T-cell (primary cell): ENCODE measurements at places on chromosomes 16 and 17.

DNA sequence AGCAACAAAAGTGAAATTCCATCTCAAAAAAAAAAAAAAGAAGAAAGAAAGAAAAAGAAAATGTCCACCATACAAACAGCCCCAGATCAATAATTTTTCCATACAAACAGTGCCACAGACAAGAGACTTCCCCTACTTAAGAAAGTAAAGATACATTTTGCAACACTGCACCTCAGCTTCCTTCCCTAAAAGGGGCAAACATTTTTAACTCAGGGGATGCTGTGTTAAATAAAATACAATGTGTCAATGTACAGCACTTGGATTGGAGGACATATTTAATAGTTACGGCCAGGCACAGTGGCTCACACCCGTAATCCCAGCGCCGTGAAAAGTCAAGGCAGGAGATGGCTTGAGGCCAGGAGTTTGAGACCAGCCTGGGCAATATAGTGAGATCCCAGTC lies 22.3 kb downstream of the MYH11 start:
- no peaks in the 10 kb centered on the region for H3K36me3 ChIP-seq
- DNase-seq: no peak
- H3K4me1 ChIP-seq: no peaks in the 10 kb centered on the region
- H3K4me3 ChIP-seq: no peak overlapping the region

GRCh38 chr16:69031877-69032301 lies 73.6 kb upstream of the HAS3 start:
- H3K4me3 ChIP-seq: no peak overlapping the region
- DNase-seq: no peak
- H3K4me1 ChIP-seq: no peaks in the 10 kb centered on the region
- H3K27me3 ChIP-seq: no peaks in the 10 kb centered on the region
- H3K36me3 ChIP-seq: peaks cover 4% of the 10 kb centered on the region

- no peak overlapping the region for H3K27ac ChIP-seq
- H3K36me3 ChIP-seq: no peaks in the 10 kb centered on the region
- H3K27me3 ChIP-seq: peaks cover 3% of the 10 kb centered on the region
- H3K4me1 ChIP-seq: no peaks in the 10 kb centered on the region
- no peak overlapping the region for H3K4me3 ChIP-seq
Measured at GRCh38 chr17:507441-507840, 154.8 kb upstream of the RPH3AL start.

DNA sequence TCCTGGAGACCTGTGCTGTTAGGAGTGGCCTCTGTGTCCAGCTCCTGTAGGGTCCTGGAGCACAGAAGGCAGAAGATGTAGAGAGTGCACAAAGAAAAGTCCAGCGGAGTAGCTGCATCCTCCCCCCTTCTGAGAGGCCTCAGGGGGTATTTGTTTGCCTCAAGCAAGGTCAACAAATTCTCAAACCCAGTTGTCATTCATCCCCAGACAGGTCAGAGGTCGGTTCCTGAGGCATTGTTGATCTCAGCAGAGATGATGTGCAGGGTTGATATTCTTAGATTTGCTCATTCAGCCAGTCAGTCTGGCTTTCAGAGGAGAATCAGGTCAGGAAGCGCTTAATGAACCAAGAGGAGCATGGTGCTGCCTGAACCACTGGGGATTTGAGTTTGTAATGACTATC lies 8.3 kb upstream of the RBFOX1 start:
- no peaks in the 10 kb centered on the region for H3K36me3 ChIP-seq
- H3K27me3 ChIP-seq: no peaks in the 10 kb centered on the region
- no peak overlapping the region for H3K4me3 ChIP-seq
- H3K4me1 ChIP-seq: no peaks in the 10 kb centered on the region
- no peak for DNase-seq
- no peak overlapping the region for H3K27ac ChIP-seq

DNA sequence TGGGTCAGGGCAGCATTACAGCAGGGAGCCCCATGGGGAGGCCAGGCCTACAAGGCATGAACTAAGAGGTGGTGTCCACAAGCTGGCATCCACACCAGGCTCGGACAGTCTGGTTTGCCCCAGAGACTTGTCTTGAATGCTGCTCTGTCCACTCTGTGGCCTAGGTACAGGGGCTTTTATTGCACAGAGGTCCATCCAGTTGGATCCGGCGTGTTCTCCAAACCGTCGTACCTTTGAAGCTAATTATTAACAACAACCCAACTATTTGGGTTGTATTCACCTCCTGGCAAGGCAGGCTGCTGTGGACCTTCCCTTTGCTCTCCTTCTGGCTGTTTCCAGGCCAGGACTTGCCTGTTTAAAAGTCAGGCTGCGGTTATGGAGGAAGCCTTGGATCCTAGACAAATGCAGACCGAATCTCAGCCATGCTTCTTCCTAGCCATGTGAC lies 123.4 kb downstream of the CLEC16A start:
- no peaks in the 10 kb centered on the region for H3K27me3 ChIP-seq
- H3K4me1 ChIP-seq: no peaks in the 10 kb centered on the region
- no peak overlapping the region for H3K27ac ChIP-seq
- H3K4me3 ChIP-seq: no peak overlapping the region

DNA sequence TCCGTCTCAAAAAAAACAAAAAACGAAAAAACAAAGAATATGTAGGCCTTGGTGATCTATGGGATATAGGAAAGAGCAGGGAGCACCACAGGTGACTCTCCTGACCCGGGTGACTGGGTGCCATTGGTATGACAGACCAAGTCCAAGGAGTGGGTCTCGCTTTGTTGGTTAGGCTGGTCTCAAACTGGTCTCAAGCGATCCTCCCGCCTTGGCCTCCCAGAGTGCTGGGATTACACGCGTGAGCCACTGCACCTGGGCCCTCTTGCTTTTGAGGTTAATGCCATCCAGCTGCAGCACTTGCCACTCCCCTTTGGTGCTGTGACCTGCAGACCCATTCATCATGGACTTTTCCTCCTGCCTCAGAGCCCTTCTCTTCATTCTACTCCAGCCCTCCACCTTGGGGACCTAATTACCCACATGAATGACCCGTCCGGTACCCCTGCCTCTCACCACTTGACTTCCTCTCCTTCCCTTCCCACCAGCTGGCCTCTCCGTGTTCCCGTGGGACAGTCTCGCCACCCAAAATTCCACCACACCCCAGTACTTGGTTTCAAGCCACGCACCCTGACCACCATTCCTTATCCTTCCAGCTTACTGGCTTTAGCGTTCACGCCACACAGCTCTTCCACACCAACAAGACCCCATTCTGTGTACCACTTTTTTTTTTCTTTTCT lies 3.2 kb upstream of the UBE2G1 start:
- peaks cover 14% of the 10 kb centered on the region for H3K4me1 ChIP-seq
- H3K4me3 ChIP-seq: no peak overlapping the region
- H3K36me3 ChIP-seq: no peaks in the 10 kb centered on the region
- no peak for DNase-seq
- H3K27me3 ChIP-seq: no peaks in the 10 kb centered on the region

DNA sequence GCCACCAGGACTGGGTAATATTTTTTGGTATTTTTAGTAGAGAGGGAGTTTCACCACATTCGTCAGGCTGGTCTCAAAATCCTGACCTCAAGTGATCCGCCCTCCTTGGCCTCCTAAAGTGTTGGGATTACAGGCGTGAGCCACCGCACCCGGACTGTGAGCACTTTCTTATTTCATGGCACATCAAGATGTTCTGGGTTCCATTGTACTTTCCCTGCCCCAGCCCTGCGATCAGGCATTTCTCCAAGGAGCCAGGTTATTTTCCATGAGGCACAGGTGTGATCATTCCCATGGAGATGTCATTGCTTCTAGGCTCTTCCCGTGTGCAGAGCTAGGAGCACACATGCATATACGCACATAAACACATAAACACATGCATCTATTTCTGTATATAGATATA lies 2.6 kb upstream of the ANKRD40CL start:
- no peaks in the 10 kb centered on the region for H3K36me3 ChIP-seq
- no peak for DNase-seq
- no peaks in the 10 kb centered on the region for H3K27me3 ChIP-seq

DNA sequence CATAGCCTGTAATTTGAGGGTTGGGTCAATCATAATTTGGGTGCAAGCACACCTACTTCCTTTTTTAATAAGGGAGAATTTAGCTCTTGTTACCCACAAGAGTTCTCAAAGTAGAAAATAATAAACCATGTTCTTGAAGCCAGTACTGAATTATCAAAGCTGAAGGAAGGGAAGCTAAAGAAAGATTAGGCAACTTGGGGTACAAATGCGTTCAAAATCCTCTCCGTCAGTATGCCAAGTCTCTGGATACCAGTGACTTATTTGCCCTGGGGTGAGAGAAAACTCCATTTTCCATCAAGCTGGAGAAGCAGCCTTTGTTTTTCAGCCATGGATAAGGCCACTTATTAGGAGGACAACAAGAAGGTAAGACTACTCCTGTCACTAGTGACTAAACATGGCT lies 23.5 kb upstream of the DHRS13 start:
- H3K27ac ChIP-seq: peak overlapping the region; percentile 98
- no peak for DNase-seq
- H3K36me3 ChIP-seq: no peaks in the 10 kb centered on the region
- H3K4me3 ChIP-seq: no peak overlapping the region

GRCh38 chr16:89863741-89864526 lies 9.5 kb upstream of the TCF25 start:
- peaks cover 15% of the 10 kb centered on the region for H3K27me3 ChIP-seq
- peak overlapping the region; percentile 32 for H3K4me3 ChIP-seq
- peak overlapping the region; percentile 86 for H3K27ac ChIP-seq
- no peaks in the 10 kb centered on the region for H3K36me3 ChIP-seq
- peaks cover 47% of the 10 kb centered on the region for H3K4me1 ChIP-seq

DNA sequence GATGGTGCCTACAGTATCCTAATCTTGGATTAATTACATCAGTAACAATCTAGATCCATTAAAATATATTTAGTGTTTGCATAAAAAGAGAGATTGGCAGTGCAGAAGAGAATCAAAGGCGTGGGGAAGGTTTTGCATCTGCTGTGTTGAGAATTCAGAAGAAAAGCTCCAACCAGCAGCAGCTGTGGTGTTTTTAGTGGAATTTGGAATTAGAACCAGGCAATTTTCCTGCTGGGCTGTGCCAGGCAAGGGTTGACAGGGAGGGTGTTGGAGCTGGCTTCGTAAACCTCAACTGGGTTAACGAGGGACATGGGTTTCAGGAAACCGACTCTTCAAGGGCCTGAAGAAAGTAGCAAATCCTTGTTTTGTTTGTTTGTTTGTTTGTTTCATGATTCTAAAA lies 107.8 kb upstream of the WSCD1 start:
- no peak for DNase-seq
- H3K27me3 ChIP-seq: peaks cover 10% of the 10 kb centered on the region
- H3K27ac ChIP-seq: no peak overlapping the region
- H3K4me3 ChIP-seq: no peak overlapping the region

DNA sequence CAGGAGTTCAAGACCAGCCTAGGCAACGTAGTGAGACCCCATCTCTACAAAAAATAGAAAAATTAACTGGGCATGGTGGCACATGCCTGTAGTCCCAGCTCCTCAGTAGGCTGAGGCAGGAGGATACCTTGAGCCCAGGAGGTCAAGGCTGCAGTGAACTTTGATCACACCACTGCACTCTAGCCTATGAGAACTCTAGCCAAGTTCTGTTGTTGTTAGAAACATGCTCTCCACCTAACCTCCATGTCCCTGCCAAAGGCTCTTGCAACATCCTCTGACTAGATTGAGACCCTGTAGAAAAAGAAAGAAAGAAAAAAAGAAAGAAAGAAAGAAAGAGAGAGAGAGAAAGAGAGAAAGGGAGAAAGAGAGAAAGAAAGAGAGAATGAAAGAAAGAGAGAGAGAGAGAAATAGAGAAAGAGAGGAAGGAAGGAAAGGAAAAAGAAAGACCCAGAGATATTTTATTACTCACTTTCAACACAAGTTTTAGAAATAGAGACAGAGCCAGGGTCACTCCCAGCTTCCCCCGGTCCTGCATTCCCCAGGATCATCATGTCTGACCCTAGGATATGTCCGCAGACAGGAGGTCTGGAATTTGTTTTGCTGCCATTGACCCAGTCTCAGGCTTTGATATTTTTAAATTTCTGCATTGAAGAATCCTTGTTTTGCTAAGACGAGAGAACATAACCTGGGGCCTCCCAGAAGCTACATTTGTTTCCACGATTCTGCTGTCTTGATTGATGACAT lies 376.5 kb upstream of the CDH5 start:
- H3K27ac ChIP-seq: no peak overlapping the region
- peaks cover 3% of the 10 kb centered on the region for H3K27me3 ChIP-seq
- no peak overlapping the region for H3K4me3 ChIP-seq
- no peak for DNase-seq
- H3K4me1 ChIP-seq: no peaks in the 10 kb centered on the region
- no peaks in the 10 kb centered on the region for H3K36me3 ChIP-seq

GRCh38 chr16:26396511-26397235 lies 670.1 kb upstream of the C16orf82 start:
- no peak overlapping the region for H3K4me3 ChIP-seq
- no peaks in the 10 kb centered on the region for H3K36me3 ChIP-seq
- H3K27me3 ChIP-seq: no peaks in the 10 kb centered on the region
- no peaks in the 10 kb centered on the region for H3K4me1 ChIP-seq

GRCh38 chr16:15610369-15610871 lies 32.5 kb downstream of the MARF1 start:
- no peak overlapping the region for H3K27ac ChIP-seq
- H3K4me1 ChIP-seq: no peaks in the 10 kb centered on the region
- H3K4me3 ChIP-seq: no peak overlapping the region
- DNase-seq: no peak
- H3K36me3 ChIP-seq: peaks cover 35% of the 10 kb centered on the region

- no peak overlapping the region for H3K4me3 ChIP-seq
- H3K27ac ChIP-seq: no peak overlapping the region
- no peaks in the 10 kb centered on the region for H3K36me3 ChIP-seq
- no peak for DNase-seq
Measured at GRCh38 chr16:67017421-67017750, 11.6 kb upstream of the CBFB start.

- no peaks in the 10 kb centered on the region for H3K27me3 ChIP-seq
- no peak overlapping the region for H3K4me3 ChIP-seq
- DNase-seq: no peak
Measured at GRCh38 chr17:4448197-4448980, 14.6 kb downstream of the SPNS3 start.

GRCh38 chr17:69342896-69343644 lies 16.1 kb upstream of the ABCA5 start:
- H3K27me3 ChIP-seq: no peaks in the 10 kb centered on the region
- H3K4me3 ChIP-seq: no peak overlapping the region
- H3K36me3 ChIP-seq: no peaks in the 10 kb centered on the region

GRCh38 chr16:88763502-88764053 lies 21.4 kb downstream of the PIEZO1 start:
- H3K27ac ChIP-seq: no peak overlapping the region
- no peaks in the 10 kb centered on the region for H3K27me3 ChIP-seq
- no peak overlapping the region for H3K4me3 ChIP-seq
- no peaks in the 10 kb centered on the region for H3K36me3 ChIP-seq

DNA sequence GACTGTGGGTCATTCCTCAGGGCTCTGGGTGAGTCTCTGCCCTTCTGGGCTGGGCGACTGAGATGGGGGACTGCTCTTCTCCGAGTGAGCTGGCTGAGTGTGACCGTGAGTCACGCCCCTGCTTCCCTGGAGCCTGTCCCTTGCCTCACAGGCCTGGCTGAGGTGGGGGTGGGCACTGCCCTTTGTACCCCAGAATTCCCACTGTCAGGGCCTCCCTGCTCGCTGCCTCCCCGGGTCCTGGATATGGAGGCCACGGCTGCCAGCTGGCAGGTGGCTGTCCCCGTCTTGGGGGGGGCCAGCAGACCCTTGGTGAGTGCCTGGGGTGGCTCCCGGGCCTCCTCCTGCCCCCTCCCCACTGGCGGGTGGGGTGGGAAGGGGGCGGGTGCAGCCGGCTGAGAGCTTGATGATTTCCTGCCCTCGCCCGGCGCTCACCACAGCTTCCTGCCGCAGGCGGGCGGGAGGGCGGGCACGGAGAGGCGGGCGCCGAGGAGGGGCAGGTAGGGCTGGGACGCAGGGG lies at the start of gene LAT:
Gene LAT (plus strand): TSS at position 434 of the 517 bp plus-strand sequence. CDS start 366 bp downstream, outside the sequence.
- peaks cover 27% of the 10 kb centered on the region for H3K4me1 ChIP-seq
- DNase-seq: peak; percentile 76
- H3K4me3 ChIP-seq: peak within 1 kb of the TSS; percentile 92
- H3K27ac ChIP-seq: peak within 1 kb of the TSS; percentile 90
- peaks cover 18% of the 10 kb centered on the region for H3K36me3 ChIP-seq
- no peaks in the 10 kb centered on the region for H3K27me3 ChIP-seq
